ENCODE measurements at places on chromosomes 12 and 14.
A peak's percentile ranks its signal among the peaks of the same experiment; 100 is the strongest.

GRCh38 chr12:100329800-100330199 is 27.1 kb upstream of the SLC17A8 start:
- peaks cover 6% of the 10 kb centered on the region for H3K36me3 ChIP-seq
- H3K27me3 ChIP-seq: no peaks in the 10 kb centered on the region
- no peak for DNase-seq
- no peaks in the 10 kb centered on the region for H3K4me1 ChIP-seq
- no peak overlapping the region for H3K4me3 ChIP-seq

DNA sequence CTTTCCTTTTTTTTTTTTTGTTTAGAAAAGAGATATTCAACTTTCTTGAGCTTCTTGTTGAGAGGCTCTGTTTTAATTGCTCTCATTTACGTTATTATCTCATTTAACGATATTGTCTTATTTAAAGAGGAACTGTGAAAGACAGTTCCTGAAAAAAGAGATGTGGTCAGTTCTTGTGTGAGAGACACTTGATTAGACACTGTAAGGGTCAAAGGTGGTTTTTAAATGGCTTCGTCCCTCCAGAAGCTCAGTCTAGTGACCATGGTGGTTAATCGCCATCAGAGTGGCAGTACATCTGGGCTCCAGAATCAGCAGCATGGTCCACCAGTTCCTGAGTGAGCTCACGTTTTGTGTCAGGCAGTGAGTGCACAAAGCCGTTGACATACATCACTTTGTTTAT is 57.9 kb upstream of the KCNA5 start:
- no peak overlapping the region for H3K4me3 ChIP-seq
- no peaks in the 10 kb centered on the region for H3K36me3 ChIP-seq
- no peak for DNase-seq
- peaks cover 78% of the 10 kb centered on the region for H3K27me3 ChIP-seq
- H3K27ac ChIP-seq: no peak overlapping the region
- H3K4me1 ChIP-seq: no peaks in the 10 kb centered on the region

GRCh38 chr14:55546212-55546874 is 33.7 kb upstream of the KTN1 start:
- no peak overlapping the region for H3K27ac ChIP-seq
- H3K4me1 ChIP-seq: peaks cover 4% of the 10 kb centered on the region
- H3K27me3 ChIP-seq: no peaks in the 10 kb centered on the region
- H3K4me3 ChIP-seq: no peak overlapping the region
- no peaks in the 10 kb centered on the region for H3K36me3 ChIP-seq
- no peak for DNase-seq

DNA sequence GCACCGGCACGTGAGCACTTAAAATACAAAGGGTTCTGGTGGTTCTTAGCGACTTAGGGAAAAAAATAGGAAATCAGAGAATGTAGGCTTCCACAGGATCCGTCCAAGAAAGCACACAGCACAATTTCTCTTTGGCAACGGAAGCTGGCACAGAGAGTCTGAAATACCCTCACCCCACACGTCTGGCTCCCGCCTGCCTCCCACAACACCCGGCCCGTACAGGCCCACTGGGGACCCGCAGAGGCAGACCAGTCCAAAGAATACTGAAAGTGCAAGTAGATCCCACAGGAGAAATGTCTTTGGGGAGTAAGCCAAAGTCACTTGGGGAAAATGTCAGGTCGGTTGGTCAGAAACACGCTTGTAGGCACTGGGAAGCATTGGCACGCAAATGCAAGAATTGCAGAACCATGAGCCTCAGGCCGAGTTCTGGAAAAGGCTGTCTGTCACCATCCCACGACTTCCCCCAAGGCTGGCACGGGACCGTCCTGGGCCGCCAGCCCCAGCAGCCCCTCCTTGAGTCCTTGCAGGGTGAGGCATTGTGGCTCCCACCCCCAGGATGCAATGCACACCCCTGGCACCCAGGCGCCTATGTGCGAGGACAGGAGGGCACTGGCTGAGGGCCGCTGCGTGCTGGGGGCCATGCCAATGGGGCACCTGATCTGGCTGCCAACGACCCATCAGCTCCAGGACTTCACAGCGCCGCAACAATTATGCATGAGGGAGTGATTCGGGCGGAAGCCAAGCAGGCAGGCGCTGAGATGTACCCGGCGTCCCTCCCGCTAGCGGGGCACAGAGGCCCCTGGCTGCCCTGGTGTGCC is 29.7 kb downstream of the CHGA start:
- no peak for DNase-seq
- no peaks in the 10 kb centered on the region for H3K36me3 ChIP-seq
- no peaks in the 10 kb centered on the region for H3K4me1 ChIP-seq
- no peak overlapping the region for H3K27ac ChIP-seq

GRCh38 chr14:95157327-95158189 is at the start of gene DICER1:
Gene DICER1, minus strand, starts transcription at chr14:95157529. Its CDS starts 24,071 bp downstream, at chr14:95133458.
- peaks cover 21% of the 10 kb centered on the region for H3K4me1 ChIP-seq
- no peaks in the 10 kb centered on the region for H3K36me3 ChIP-seq
- H3K27ac ChIP-seq: peak within 1 kb of the TSS; percentile 88
- DNase-seq: peak; percentile 83

DNA sequence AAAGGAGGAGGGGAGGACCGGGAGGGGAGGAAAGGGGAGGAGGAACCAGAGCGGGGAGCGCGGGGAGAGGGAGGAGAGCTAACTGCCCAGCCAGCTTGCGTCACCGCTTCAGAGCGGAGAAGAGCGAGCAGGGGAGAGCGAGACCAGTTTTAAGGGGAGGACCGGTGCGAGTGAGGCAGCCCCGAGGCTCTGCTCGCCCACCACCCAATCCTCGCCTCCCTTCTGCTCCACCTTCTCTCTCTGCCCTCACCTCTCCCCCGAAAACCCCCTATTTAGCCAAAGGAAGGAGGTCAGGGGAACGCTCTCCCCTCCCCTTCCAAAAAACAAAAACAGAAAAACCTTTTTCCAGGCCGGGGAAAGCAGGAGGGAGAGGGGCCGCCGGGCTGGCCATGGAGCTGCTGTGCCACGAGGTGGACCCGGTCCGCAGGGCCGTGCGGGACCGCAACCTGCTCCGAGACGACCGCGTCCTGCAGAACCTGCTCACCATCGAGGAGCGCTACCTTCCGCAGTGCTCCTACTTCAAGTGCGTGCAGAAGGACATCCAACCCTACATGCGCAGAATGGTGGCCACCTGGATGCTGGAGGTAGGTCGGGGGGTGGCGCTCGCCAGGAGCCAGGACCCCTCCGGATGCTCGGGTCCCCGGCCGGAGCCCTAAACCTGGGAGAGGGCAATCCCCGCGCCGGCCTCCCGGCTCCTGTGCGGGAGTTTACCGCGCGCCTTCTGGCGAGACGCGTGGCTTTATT is at the start of gene CCND2:
Gene CCND2 (plus strand): TSS at position 111 of the 744 bp plus-strand sequence. CDS start 279 bp downstream, at position 390.
- DNase-seq: no peak
- H3K4me1 ChIP-seq: peaks cover 5% of the 10 kb centered on the region
- H3K36me3 ChIP-seq: no peaks in the 10 kb centered on the region
- no peak within 1 kb of the TSS for H3K27ac ChIP-seq

DNA sequence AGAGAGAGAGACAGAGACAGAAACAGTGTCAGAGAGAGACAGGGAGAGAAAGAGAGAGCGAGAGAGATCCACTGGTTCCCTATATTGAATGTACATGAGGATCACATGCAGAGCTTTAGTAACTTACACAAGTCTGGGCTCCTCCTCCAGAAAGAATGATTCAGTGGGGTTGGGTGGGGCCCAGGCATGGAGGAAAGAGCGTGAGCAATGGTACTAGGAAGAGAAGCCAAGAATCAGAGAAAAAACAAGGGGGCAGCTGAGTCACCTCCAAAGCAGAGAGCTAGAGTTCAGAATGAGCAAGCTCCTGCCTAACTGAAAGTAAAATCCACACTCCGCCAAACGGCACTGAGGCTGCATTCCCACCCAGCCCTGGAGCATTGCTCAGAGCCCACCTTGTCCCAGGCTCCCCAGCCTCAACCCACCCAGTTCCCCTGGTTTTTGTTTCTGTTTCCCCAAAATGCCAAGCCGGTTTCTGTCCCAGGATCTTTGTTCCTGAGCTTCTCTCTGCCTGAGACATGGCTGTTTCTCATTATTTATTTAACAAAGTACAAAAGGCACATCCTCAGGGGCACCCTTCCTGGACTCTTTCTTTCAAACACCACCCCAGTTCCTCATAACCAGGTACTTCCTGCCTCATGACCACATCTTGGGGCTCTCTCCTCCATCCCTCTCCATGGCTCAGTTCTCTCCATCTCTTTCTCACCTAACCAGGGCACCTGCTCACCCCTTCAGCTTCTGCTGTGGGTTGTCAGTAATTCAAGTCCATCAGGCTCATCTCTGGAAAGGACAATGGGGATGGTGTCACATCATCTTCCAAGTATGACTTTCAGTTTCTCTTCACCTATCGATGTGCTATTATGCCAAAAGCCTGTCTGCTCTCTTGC is 670.3 kb upstream of the TBX3 start:
- DNase-seq: peak; percentile 36
- peak overlapping the region; percentile 34 for H3K4me3 ChIP-seq
- no peaks in the 10 kb centered on the region for H3K4me1 ChIP-seq
- no peak overlapping the region for H3K27ac ChIP-seq
- no peaks in the 10 kb centered on the region for H3K36me3 ChIP-seq

DNA sequence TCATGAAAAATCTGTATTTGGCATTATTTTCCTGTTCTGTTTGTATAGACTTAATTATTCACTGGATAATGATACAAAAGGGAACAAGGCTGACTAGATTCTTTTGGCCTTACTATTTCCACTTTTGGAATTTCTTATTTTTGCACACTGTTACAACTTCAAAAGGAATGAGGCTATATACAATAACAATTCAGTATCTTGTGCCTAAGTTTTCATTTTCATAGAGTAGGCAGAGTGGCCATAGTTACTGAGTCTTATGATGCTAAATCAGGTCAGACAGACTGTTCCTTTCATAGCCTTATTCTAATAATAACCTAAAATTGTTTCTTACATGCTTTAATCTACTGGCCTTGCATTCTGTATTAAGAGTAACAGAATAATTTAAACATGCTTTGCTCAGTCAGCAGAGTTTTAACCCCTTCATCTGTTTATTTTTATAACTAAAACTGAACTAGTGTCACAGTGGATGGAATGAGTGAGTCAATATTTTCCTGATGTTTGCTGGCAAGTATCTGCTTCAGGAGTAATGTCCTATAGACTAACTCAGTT is 10.5 kb downstream of the TTC8 start:
- no peak for DNase-seq
- no peak overlapping the region for H3K27ac ChIP-seq
- no peaks in the 10 kb centered on the region for H3K27me3 ChIP-seq

DNA sequence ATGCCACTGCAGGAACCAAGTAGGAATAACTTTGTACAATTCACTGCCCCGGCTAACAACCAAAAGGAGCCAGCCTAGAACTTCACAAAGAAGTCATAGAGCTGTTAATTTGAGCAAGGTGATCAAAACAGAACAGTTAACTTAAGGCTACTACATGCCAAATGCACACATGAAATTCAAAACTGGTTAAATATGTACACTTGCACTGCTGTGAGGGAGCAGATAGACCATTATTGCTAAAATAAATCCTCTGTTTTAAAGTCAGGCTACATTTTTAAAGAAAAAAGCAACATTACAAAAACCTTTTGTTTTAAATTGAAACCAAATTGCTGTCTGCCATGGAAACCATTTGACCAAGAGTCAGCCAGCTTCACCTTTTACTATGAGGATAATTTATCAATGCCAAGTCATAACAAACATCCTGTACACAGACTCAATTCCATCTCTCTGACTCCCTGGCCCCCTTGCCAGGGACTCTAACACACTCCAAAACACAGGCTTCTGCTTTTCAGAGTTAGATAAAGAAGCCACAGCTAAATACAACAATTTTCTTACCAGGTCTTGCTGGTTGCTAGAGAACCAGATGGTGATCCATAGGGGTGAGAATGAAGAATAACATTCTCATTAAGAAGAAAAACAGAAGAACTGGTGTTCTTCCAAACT is 84.0 kb downstream of the LRP6 start:
- H3K36me3 ChIP-seq: no peaks in the 10 kb centered on the region
- no peak overlapping the region for H3K27ac ChIP-seq
- no peaks in the 10 kb centered on the region for H3K4me1 ChIP-seq
- DNase-seq: no peak
- no peaks in the 10 kb centered on the region for H3K27me3 ChIP-seq

- DNase-seq: no peak
- H3K27ac ChIP-seq: no peak overlapping the region
- H3K4me1 ChIP-seq: peaks cover 11% of the 10 kb centered on the region
- no peaks in the 10 kb centered on the region for H3K36me3 ChIP-seq
- H3K27me3 ChIP-seq: no peaks in the 10 kb centered on the region
Measured at GRCh38 chr14:65333943-65334687, 78.4 kb upstream of the FUT8 start.

DNA sequence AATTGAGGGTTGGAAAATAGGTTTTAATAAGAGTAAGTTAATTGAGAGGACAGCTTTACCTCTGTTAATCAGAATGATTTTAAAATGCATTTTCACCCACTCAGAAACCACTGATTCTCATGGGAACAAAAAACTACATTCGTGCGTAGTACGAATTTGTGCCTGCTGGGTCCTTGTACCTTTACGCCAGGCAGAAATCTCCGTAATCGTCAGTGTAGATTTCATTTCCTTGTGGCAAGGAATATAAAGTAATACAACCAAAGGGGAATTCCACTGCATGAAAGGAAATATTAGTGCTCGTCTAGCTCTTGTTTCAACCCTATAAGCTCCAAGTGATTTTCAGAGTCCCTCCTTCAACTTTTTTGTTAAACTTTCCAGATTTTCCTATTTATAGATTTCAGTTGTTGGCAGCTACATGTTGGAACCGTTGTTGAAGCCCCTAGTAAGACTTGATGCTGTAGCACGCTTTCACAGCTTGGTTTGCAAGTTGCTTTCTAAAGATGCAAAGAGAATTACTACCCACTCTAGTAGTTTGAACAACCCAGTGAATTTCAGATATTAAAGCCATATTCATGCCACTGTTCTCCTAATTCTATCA is 90.6 kb downstream of the ETV6 start:
- H3K4me1 ChIP-seq: no peaks in the 10 kb centered on the region
- H3K4me3 ChIP-seq: no peak overlapping the region
